GM19239 (cell line): ENCODE measurements at places on chromosomes 13 and 19.

GRCh38 chr13:68719815-68720214 lies 1387.8 kb upstream of the ATXN8OS start:
- DNase-seq: no peak

DNA sequence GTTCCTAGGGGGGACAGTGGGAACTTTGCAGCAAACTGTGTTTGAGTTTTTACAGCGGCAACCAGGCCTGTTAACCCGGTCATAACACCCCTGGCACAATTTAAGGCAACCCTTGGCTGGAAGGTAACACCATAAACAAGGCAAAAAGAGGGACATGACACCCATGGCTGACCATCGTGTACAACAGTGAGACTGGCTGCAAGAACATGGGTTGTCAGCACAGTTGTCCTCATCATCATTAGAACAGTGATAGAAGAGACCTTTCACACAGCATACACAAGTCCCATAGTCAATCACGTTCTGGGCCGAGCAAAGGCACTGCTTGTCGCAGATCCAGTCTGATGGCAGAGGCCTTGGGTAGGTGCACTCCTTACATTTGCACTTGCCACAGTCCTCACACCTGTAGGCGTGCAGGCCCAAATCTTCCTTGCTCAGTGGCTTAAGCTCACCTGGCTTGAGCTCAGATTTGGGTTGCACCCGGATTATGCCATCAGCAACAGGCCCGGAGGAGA lies 4.1 kb downstream of the SPRY2 start:
- no peak for DNase-seq

- DNase-seq: no peak
Measured at GRCh38 chr13:78015782-78016181, 97.2 kb upstream of the EDNRB start.

DNA sequence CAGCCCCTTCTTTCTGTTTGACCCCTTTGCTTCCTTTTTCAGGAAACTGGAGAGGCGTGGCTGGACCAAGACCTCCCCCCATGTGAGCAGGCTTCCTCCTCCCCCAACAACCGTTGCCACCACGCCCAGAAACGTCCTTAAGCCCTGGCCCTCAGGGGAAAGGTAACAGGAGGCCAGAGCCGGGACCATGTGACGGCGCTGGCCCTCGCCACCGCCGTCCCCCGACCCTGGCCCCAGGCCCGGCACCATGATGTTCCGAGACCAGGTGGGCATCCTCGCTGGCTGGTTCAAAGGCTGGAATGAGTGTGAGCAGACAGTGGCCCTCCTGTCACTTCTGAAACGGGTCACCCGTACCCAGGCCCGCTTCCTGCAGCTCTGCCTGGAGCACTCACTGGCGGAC lies 14.4 kb downstream of the SAMD4B start:
- DNase-seq: no peak

GRCh38 chr19:52296400-52296772 lies 583 bp upstream of the ZNF480 start:
- DNase-seq: no peak

GRCh38 chr13:66994097-66994496 lies 236.0 kb downstream of the PCDH9 start:
- no peak for DNase-seq

DNA sequence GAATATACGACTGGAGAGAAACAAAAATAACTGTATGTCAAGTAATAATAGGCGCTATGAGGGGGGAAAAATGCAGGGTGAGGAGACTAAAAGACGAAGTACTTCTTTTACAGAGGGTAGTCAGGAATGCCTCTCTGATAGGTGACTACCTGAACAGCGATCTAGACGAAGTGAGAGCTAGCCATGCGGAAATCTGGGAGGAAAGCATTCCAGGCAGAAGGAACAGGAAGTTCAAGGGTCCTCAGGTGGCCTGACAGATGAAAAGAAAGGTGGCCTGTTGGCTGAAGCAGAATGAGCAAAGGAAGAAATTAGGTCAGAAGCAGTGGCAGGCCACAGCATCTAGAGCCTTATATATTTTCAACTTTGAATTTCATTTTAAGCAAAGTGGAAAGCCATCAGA lies 13.3 kb downstream of the ZDHHC20 start:
- no peak for DNase-seq

DNA sequence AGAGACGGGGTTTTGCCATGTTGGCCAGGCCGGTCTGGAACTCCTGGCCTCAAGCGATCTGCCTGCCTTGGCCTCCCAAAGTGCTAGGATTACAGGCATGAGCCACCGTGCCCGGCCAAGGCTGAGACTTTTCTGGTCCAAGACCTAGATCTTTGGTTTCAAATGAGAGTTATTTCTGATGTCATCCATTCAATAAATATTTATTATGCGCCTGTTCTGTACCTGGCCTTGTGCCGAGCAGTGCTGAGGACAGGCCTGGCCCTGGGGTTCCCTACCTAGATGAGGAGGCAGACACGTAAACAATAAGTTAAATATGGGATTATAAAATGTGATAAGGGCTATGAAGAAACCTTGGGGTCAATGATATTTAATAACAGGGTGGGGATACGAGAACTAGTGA lies 4.5 kb downstream of the RELB start:
- DNase-seq: no peak

DNA sequence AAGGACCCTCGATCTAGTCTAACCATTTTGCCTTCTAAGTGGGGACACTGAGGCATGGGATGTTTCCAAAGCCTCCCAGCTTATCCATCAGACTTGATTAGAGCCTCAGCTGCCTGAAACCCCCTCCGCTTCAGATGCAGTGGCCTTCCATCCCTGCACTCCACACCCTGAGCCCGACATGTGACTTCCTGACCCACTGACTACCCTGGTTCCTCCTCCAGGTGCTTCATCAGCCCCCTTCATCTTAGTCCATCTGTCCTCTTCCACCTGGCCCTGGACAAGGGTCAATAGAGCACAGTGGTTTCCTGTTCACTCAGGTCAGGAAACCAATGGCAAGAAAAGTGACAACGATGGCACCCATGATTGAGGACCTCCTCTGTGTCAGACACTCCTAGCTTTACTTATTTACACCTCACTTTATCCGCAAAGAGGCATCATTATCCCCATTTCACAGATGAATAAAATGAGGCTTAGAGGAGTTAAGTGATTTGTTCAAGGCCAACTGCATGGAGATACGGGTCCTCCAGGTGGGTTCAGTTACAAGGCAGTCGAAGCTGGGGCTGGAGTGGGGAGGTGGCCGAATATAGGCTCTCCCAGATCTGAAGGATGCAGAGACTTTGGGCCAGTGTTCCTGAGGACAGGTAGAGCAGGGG lies 81.6 kb upstream of the TM9SF2 start:
- DNase-seq: no peak

GRCh38 chr19:20660473-20661140 lies 764 bp downstream of the ZNF626 start:
- DNase-seq: no peak

GRCh38 chr13:27139565-27139964 lies 32.0 kb downstream of the USP12 start:
- no peak for DNase-seq

DNA sequence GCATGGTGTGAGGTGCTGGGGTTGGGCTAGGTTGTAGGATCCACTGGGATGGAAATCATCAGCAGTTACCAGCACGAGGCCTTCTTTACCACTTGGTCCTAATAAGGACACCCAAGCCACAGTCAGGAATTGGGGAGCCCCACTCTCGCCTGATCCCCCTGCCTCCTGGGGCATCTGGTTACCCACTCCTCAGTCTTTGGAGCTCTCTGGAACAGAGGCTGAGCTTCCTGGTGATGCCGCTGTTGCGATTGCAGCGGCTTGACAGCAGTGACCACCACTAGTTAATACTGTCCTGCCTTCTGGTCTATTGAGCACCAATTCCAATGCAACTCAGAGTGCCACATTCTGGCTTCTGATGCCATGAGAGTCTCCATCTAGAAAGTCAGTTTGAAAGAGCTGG lies 13.5 kb downstream of the TMEM272 start:
- DNase-seq: no peak

DNA sequence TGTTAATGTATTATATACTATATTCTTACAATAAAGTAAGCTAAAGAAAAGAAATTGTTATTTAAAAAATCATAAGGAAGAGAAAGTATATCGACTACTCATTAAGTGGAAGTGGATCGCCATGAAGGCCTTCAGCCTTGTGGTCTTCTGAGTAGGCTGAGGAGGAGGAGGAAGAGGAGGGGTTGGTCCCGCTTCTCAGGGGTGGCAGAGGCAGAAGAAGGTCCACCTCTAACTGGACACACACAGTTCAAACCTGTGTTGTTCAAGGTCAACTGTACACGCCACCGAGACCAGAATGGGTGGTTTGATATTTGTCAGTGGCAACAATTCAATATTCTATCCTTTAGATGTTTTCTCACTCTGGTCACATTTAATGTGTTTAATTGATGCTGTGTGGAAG lies 67.2 kb downstream of the ALOX5AP start:
- no peak for DNase-seq

GRCh38 chr13:80239571-80240255 lies 101.2 kb downstream of the SPRY2 start:
- DNase-seq: no peak

GRCh38 chr13:80618781-80619180 lies 277.9 kb upstream of the SPRY2 start:
- DNase-seq: no peak

DNA sequence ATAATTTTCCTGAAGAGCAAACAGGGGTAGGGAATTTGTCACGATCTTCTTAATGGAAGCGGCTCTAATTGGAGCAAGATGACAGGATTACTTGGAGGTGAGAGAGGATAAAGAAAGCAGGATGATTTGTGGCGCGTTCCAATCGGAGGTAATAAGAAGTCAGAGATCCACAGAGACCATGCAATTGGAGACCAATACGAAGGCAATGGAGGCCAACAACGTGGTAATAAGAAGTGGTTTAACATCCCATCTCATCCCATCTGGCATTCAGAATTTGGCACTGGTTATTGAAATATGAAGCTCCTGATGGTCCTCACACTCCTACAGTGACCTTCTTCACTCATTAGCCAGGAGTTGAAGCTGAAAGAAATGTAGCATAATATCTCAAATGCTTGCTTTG lies 130.6 kb downstream of the DLEU7 start:
- no peak for DNase-seq

- DNase-seq: no peak
Measured at GRCh38 chr19:4566402-4567051, 7.0 kb upstream of the SEMA6B start.

DNA sequence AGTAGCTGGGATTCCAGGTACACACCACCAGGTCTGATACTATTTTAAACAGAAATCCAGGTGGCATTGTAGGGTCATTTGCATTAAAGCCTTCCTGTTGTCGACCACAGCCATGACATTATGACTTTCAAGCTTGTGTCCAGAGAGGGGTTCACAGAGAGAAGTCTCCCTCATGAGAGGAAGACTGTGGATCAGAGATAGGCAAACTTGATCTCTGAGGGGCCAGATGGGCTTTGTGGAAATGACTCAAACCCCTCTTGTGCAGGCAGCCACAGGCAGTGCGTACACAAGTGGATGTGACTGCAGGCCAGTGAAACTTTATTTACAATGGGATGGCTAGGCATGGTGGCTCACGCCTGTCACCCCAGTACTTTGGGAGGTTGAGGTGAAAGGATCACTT lies 27.8 kb upstream of the F2RL3 start:
- no peak for DNase-seq

- no peak for DNase-seq
Measured at GRCh38 chr13:44806826-44807225, 182.4 kb downstream of the NUFIP1 start.

- no peak for DNase-seq
Measured at GRCh38 chr13:37942929-37943328, 73.4 kb upstream of the TRPC4 start.

- no peak for DNase-seq
Measured at GRCh38 chr19:35226748-35227147, 1.8 kb downstream of the FAM187B start.
